CD4-positive, alpha-beta T cell treated with Interleukin-6 for 4 hours (primary cell): ENCODE measurements at places on chromosomes 6 and 20.

GRCh38 chr20:20248620-20249200 is 119.2 kb upstream of the INSM1 start:
- no peak for DNase-seq

DNA sequence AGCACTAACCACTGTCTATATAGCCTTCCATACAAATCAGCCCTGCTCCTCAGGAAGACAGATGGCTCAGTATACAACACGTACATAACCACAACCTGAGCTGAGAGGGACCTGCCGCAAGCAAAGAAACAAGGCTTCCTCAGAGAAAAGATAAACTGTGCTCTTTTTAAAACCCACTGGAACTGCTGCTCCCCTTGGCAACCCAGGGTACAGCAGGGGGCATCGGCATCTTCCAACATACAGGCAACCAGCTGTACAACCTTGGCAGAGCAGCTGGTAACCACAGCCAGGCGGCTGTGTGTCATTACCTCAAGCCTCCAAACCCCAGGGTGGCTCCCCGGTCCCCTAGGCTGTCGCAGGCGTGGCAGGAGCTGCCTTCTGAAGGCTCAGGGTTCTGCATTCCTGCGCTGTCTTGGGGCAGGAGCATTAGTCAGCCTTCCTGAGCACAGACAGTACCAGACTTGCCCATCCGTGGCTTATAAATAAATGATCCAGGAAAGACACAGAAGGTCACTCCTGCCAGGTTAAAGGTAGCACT is 249.5 kb downstream of the ADGRG6 start:
- peak; percentile 68 for DNase-seq

GRCh38 chr20:44457016-44457415 is 18.7 kb upstream of the TTPAL start:
- no peak for DNase-seq

DNA sequence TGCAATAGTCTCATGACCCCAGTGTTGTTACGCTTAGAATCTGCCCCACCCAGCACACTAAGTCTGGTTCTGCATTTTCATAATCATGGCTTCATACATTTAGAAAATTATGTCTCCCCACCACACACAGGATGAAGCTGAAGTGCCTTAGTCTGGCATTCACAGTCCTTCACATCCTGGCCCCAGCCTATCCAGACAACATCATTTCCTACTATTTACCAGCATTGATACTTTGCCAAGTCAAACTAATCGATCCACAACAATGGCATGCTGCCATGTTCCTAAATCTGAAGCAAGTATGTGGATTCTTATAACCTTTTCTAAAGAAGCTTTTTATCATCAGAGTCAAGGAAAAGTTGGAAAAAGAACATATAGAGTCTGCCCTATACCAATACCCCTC is 132.4 kb upstream of the FBXL4 start:
- DNase-seq: no peak

DNA sequence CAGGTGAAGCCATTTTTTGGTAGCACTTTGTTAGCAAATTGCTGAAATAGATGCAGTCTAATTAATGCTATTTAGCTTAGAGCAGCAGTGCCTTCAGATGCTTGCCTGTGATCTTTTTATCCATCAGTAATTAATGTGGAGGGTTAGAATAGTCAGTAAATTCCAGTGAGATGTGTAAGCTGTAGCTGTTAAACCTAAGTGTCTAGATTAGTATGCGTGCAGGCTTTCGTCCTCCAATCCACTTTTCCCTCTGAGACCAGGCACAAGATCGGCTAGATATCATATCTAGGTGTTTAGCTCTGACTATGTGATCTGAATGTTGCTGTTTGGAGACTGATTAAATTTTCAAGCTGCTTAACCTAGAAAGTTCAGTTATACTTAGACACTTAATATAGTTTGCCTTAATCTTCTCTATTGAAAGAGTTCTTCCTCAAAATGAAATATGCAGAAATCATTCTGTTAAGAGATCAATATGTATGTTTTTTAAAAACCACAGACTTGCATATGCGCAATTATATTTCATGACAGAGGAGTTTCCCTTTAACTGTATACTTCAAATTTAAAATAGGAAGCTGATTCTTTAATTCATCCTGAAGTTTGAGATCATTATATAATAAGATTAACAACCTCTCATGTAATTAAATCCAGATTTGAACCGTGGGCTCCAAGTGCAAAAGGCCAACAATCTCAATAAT is 41.2 kb downstream of the XRN2 start:
- DNase-seq: no peak

- peak; percentile 9 for DNase-seq
Measured at GRCh38 chr6:79536585-79536953, 661 bp downstream of the LCA5 start.

GRCh38 chr6:139577124-139577762 is 202.8 kb upstream of the CITED2 start:
- DNase-seq: no peak

- no peak for DNase-seq
Measured at GRCh38 chr20:48732081-48732829, 95.5 kb downstream of the PREX1 start.

DNA sequence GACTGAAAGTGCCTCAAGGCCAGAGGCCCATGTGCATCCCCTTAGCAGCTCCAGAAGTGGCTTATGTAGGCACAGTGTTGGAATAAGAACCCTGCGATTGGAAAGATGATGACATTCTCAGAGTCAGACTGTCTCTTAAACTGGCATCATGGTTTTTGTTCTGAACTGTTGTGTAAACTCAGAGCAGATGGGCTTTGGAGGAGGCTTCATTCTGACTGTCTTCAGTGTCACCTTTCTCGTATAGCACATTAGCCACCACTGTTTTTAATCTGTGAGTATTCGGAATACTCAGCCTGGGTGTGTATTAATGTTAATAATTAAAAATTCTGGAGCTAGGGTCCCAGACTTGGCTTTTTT is 140.9 kb downstream of the JARID2 start:
- DNase-seq: no peak

- peak; percentile 37 for DNase-seq
Measured at GRCh38 chr6:160015778-160016684, 47.1 kb downstream of the IGF2R start.

DNA sequence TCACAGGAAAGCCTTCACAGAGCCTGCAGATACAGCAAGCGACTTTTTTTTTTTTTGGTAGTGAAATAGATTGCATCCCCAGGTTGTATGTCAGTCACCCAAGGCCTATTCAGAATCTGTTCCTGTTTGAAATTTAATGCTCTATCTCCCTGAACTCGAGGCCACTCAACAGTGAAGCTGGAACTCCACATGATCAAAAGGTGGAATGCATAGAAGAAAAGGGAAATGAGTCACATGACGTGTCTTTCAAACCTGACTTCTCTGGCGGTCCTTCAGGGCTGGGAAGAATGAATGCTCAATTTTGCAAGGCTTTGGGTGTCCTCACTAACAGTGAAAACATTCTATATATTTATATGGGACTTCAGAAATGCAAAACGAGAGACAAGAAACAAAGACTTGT is 88.4 kb upstream of the B3GAT2 start:
- no peak for DNase-seq

GRCh38 chr6:11384531-11385309 is 152.3 kb upstream of the NEDD9 start:
- no peak for DNase-seq

GRCh38 chr6:145904391-145904790 is 59.8 kb downstream of the SHPRH start:
- DNase-seq: no peak

DNA sequence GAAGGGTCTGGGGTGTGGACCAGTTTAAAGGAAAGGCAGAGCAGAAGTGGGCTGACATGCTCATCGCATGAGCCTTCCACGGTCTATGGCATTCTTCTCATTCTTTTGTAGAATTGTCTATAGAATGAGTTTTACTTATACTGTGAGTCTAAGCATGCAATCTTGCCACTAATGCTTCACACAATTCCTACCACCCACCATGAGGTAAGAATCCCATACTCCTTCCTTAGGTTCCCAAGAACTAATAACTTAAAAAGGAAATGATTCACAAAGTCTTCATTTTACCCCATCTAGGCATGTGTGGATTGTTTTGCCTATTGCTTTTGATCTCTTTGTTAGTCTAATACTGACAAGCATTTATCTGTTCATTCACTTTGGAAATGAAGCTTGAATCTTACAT is 195.2 kb downstream of the LY86 start:
- no peak for DNase-seq

- DNase-seq: no peak
Measured at GRCh38 chr6:55826941-55827340, 48.4 kb downstream of the BMP5 start.

DNA sequence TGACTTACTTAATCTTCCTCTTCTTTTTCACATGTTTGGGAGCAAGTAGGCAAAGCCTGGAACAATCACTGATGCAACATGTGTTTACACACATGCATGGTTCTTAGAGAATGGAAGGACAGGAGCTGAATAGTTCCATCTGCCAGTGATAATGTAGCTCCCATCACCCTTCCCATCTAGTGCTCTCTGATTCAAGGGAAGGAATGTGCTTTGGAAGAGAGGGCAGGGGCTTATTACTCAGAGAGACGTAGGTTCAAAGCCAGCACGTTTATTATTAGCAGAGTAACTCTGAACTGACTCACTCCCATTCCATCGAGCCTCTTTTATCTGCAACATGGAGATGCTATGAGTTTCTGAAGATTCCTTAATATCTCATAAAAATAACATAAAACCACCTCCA is 211.9 kb downstream of the GMPR start:
- DNase-seq: no peak

DNA sequence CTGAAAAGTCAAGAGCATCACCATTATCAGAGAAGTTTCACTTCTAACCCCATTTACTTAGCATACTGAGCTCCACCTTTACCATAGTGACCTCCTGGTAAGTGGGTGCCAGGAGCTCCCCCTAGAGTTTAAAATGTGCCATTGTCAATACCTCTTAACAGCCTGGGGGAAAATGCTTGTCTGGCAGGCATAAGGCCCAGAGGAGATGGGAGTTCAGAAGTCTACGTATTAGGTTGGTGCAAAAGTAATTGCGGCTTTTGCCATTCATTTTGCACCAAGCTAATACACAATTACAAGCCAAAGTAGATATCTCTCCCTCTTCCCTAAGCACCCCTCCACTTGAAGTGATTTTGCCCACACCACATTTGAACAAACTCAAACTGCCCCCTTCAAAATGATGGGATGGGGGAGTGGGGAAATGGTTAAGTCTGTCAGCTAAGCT is 919.0 kb downstream of the KIF16B start:
- DNase-seq: no peak
